ENCODE measurements at places on chromosomes 7 and 10.

DNA sequence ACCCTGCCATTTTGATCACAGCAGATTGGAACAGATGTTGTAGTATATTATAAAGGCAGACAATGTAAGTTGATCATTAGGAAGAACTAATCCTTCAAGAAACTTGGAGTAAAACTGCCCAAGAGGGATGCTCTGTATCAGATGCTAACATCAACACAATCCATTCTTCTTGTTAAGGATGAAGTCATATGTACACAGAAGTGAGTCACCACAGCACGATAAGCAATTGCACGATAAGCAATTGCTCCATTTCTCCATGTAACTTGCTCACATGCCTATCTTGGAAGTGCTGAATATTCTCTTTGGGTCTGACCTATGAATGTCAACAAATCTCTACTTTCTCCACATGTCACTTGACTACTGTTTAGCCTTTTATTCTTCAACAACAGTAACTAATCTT is 41.5 kb upstream of the DMTF1 start:
- DNase-seq = no peak

DNA sequence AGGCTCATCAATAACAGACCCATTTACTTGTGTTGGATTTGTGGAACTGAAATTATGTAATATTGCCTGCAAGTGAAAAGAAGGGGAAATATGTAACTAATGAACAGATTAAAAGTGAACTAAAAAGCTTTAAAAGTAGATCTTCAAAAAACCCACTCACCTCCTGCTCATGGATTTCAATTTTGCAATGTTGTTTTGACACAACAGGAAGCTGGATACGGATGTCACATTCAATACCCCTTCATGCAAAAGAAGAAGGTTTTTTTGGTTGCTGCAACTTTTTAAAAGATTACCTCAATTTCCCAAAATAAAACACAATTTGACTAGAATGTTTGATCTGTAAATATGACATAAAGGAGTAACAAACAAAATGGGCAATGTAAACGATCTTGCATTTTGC is 3.3 kb downstream of the MKI67 start:
- no peak for DNase-seq

DNA sequence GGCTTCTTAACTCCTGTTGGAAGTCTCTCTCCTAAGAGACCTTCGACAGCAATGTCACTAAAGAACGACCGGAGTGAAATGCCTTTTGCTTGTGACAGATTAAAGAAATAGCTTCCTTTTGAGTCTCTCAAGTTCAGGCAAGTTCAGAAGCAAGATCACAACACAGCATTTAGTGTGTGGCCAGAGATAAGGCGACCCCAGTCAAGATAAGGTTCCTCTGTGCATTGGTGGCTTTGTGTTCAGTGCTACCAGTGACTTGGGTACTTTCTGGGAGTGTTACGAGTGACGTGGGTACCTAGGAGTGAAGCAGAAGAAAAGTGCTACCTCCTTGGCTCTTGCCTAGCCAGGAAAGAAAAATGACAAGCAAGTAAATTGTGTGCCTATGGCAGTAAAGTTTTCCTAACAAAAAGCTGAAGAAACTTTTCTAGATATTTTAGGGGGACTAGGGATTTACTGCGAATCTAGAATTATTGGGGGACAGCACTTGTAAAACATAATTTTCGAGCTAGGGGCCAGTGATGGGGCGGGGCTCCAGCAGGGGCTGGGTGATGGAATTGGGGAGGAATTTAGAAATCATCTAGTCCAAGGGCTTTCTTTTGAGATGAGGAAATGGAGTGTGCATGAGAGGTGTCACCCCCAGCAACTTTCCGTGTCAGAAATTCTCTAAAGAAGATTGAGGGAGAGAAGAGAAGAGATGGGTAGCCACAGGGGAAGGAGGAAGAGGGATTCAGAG is 191.9 kb upstream of the LYZL2 start:
- DNase-seq = peak; percentile 71

DNA sequence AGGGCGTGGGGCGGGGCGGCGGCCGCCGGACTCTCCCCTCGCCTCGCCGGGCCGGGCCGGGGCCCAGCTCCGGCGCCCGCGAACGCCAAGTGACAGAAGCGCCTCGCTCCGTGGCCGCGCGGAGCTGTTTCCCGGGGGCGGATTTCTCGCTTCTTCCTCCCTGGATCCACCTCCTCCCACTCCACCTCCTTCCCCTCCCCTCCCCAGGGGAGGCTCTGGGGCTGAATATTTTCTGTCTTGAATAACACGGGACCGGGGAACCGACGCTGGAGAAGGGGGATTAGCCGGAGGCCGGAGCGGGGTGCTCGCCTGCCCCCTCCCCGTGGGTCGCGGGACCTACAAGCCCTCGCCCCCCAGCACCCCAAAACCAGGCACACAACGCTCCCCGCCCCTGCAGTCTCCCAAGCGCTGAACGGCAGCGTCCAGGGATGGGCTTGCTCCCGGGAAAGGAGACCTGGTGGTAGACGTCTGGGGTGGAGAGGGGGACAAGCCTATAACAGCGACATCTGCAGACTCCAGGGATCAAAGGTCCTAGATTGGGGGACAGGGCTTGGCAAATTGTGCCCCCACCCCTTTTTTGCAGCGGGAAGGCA is at the start of gene ARHGAP21:
TSS of gene ARHGAP21 (minus strand) at position 100 of the 593 bp plus-strand sequence. CDS start 1,988 bp downstream, outside the sequence.
- peak; percentile 21 for DNase-seq

- DNase-seq = no peak
Measured at GRCh38 chr7:46741938-46742540, 821.0 kb upstream of the IGFBP3 start.

DNA sequence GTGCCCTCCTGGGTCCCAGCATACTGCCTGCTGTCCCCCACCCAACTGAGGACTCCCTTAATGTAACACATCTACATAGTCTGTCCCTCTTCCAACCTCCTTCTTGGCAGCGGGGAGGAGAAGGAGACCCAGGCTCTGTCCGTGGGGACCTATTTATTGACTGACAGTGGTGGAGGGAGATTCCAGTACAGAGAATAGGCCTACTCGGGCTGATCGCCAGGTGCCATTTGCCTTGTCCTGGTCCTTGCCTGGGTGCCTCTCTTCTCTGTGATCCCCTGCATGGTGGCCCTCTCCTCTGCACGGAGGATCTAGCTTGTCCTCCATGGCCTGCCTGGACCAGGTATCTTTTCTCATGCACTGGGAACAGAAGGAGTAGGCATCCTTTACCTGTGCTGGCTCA is 17.0 kb downstream of the GHRHR start:
- DNase-seq = no peak

GRCh38 chr7:16849296-16850148 is 32.3 kb downstream of the AGR3 start:
- DNase-seq = no peak

GRCh38 chr7:92880212-92881090 is 44.1 kb upstream of the CDK6 start:
- peak; percentile 12 for DNase-seq

DNA sequence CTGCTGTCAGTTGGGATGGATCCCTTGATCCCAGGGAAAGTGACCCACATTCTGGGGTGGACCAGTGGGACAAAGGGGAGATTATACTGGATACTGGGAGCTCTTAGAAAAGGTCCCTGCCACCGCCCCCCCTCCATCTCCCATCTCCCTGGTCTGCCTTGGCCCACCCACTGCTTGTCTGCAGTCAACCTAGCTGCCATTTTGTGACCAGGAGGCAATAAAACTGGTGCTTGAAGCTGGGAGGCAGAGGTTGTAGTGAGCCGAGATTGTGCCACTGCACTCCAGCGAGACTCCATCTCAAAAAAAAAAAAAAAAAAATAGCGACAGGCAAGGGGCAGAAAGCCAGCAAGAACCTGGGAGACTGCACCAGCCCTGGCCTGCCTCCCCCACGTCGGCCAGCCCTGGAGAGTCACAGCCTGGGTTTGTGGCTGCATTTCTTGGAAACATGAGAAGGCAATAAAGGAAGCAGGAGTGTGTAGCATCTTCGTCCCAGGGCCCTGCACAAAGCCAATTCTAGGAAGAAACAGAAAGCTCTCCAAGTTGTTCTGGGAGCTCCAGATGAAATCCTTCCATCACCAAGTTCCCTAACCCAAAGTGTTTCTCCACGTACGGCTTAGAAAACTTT is 4.7 kb upstream of the ARPC1B start:
- DNase-seq = no peak

- no peak for DNase-seq
Measured at GRCh38 chr7:152664636-152665035, 11.3 kb downstream of the XRCC2 start.

GRCh38 chr7:158110661-158111048 is 477.0 kb downstream of the PTPRN2 start:
- no peak for DNase-seq

DNA sequence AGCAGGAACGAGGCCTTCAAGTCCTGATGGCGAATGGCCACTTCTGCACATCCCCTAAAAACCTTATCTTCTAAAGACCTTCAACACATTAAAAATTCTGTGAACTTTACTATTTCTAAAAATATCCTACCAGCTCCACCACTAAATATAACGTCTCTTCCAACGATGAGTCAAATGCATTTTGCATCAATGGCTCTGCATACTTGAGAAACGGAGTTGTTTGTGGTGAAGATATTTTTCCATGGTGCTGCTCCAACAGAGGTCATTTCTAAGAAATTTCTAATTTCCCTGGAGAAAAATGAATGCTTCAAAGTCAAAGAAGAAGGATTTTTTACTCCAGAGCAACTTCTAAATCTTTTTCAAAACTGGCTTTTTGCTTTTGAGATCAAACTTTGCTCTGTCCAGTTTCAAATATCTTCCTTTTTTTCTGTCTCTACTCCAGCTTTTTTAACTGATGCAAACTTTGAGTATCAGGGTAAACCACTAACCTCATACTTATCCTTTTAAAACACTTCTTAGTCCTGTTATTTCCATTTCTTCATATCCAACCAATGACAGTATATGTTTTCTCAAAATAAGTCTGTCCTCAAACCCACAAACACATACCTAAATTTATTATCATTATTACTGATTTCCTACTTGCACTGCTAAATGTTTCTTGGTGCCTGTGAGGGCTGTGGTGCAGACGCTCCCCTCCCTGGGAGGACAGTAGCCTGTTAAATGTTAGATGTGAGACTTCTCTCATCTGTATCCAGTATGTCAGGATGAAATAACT is 258.1 kb downstream of the KLF6 start:
- no peak for DNase-seq

GRCh38 chr10:122462533-122463465 is 1.4 kb downstream of the HTRA1 start:
- DNase-seq = no peak

DNA sequence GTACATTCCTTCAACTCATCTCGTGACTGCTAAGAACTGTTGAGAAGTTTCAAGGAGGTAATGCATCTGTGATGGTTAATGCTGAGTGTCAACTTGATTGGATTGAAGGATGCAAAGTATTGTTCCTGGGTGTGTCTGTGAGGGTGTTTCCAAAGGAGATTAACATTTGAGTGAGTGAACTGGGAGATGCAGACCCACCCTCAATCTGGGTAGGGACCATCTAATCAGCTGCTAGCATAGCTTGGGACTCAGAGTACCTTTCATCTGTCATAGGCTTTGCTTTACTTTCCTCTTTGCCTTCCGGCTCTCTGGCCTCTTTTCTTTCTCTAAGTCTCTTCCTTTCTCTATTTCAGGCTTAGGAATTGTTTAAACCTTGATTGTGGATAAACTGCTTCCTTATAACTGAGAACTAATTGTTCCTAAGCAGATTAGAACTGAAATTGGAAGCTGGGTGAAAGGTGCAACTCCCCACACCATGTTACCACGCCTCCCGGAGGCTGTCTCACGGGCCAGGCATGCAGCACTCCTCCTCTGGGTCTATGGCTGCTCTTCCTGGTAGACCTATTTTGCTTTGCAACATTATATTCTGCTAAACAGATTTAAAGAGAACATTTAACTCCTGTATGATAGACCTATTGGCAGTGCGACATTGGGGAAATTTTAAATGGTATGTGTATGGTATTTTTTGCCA is 298.2 kb downstream of the CCSER2 start:
- no peak for DNase-seq

GRCh38 chr7:2452074-2452507 is 24.1 kb downstream of the GRIFIN start:
- DNase-seq = peak; percentile 60

GRCh38 chr7:2612445-2613097 is 19.2 kb upstream of the TTYH3 start:
- DNase-seq = no peak

GRCh38 chr7:155425887-155426286 is 32.0 kb upstream of the EN2 start:
- no peak for DNase-seq

DNA sequence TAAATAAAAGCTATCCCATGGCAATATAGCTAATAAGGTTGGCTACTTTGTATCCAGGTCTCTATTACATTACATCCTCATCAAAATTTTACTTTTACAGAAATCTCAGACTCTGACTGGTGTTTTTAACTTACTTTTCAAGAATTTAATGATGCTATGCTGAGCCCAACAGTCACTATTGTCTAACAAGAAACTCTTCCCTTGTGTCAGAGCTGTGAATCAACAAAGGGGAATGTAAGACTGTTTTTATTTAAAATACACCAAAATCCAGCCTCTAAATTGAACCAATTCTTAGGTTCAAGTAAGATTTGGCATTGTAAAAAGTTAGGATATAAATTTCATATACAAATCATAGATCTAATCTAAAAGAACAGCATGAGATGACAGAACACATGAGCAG is 7.0 kb downstream of the RTKN2 start:
- no peak for DNase-seq

DNA sequence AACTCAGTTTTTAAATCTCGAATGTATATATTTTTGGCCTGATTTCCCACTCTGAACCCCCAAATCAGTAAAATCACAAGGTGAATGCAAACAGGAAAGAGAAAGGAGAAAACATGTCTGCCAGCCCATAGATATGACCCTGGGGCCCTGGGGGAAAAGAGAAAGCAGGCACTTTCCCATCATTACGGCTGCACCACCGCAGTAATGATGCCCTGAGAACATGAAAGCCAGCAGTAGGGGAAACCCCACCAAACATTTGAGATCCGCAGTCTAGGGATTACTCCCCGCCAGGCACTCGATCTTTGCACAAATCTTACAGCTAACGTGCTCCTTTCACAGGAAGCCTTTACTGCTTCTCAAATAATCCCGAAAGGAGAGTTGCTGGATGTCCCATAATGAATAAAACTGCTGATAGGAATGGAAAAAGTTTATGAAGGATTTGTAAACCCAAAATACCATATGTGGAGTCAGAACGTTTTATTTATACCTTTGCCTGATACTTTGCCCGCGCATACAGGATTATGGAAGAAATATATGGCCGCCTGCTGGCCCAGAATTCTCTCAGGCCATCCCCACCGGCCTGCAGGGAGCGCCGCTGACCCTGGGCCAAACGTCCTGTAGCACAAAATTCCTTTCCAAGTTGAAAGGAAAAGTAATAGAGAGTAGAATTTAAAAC is 180.0 kb upstream of the INHBA start:
- DNase-seq = no peak

DNA sequence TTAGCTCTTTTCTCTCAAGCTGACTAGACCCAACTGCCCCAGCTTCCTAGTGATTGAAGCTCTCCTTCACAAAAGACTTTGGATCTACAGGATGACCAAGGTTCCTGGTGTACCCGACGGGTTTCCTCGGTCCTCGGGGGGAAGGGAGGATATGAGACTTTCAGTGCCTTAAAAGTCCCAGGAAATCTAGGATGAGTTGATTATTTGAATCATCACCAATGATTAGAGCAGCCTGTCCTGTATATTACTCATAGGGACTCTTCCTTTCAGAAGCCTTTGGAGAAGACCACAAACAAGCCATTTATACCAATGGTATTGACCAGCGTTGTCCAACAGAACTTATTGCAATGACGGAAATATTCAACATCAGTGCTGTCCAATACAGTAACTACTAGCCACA is 6.1 kb upstream of the ACTA2 start:
- no peak for DNase-seq
